ENCODE measurements at places on chromosomes 6 and 20.
A peak's percentile ranks its signal among the peaks of the same experiment; 100 is the strongest.

DNA sequence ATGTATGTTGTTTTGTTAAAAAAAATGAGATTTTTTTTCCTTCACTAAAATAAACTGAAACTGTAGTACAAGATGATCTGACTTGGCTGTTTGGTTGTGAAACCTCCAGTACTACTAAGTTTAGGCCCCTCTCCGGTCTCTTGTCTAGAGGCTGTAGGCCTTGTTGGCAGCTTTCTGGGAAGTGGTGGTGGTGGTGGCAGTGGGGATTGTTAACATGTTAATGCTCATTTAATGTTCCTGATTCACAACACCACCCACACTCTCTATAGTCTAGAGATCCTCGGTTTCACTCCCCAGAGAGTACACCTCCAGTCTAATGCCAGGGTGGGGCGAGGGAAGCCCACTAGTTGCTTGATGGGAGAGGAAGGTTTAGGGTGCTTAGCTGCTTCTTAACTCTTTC, 24.1 kb downstream of the STK4 start:
- no peak for DNase-seq

DNA sequence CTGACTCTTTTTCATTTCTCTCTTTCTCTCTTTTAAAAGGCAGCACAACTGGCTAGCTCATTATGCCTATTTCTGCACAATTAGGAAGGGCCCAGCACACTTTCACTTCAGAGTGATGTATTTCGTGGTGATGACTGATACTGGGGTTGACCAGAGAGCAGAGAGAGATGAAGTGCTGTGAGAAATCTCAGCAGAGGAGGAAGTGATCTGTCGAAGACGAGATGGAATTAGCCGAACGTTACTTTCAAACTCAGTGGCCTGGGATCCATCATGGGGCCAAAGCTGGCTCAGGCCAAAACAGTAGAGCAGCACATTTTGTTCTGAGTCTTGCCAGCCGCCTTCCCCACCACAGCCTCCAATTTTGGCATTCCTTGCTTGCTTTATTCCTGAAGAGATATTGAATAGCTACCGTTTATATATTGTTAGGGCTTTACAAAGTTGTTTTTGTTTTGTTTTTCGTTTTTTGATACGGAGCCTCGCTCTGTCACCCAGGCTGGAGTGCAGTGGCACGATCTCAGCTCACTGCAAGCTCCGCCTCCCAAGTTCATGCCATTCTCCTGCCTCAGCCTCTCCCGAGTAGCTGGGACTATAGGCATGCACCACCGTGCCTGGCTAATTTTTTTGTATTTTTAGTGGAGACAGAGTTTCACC, 213.2 kb upstream of the ECI2 start:
- DNase-seq, result no peak

- DNase-seq, result no peak
These were observed 937 bp downstream of the ZNF318 start for GRCh38 chr6:43368259-43369160.

- no peak for DNase-seq
These were observed 161.0 kb downstream of the TRMT11 start for GRCh38 chr6:126147291-126147815.

DNA sequence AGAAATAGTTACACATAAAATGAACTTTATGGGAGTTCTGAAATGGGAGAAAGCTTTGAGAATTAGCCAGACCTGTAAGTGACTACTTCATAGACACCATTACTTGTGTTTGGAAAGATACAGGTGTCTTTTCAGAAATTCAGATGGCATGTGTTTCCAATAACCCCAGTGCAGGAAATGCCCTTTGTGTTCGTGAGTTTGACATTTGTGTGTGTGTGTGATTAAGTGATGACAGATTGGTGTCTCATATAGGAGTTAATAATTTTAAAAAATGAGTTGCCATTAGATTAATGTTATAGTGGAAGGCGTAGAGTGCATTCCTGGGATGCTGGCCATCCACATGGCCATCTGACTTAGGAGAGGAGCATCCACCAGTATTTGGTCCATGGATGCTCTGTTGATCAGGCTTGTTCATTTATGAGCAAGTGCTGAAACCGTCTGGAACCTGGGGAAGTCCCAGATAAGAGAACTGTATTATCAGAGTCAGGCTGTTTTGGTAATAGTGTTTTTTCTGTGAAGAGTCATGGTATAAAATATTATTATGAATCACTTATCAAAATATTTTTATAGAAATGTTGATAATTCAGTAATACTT, 3.1 kb downstream of the STK4 start:
- DNase-seq, result no peak

DNA sequence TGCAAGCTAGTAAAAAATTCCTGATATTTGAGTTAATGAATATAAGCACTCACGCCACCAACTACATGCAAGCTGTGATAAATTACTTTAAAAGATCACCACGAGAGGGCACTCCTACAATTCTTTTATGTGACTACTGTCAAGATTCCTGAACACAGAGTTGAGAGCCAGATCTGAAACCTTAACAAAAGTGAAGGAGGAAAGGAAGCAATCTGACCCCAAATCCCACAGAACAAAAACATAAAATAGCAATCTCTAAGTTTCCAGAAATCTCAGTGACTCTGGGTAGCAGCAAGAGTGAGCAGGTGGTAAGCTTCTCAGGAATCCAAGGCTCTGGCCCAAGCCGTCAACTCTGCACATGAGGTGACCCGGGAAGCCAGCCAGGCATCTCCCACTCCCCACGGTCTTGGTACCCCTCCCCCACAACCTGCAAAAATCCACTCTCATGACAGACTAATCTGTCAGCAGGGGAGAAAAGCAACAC, 55.1 kb downstream of the STAU1 start:
- no peak for DNase-seq

DNA sequence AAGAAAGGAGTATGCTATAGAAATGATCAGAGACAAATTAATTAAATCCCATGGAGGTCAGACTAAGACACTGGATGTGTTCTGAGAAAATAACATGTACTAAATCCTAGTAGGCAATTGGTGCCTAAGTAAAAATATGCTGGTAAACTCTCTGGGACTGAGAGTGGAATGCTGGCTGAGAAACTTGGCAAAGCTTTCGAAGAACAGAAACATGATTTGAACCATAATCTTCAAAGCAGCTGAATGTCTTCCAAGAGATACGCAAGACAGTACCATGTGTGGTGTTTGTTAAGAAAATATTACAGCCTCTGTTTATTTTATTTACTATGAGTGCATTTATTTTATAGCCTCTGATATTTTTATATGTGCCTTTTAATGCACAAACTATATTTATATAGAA, 55.2 kb downstream of the EFHC1 start:
- DNase-seq, result no peak

GRCh38 chr6:150844371-150844770, 21.1 kb upstream of the MTHFD1L start:
- DNase-seq, result no peak

GRCh38 chr20:3067139-3068014, 4.0 kb upstream of the OXT start:
- no peak for DNase-seq

GRCh38 chr20:32943490-32944052, 60.7 kb downstream of the SUN5 start:
- no peak for DNase-seq

GRCh38 chr20:53829724-53830521, 236.3 kb upstream of the ZNF217 start:
- no peak for DNase-seq

GRCh38 chr20:41080866-41081265, 52.2 kb downstream of the TOP1 start:
- DNase-seq, result no peak

DNA sequence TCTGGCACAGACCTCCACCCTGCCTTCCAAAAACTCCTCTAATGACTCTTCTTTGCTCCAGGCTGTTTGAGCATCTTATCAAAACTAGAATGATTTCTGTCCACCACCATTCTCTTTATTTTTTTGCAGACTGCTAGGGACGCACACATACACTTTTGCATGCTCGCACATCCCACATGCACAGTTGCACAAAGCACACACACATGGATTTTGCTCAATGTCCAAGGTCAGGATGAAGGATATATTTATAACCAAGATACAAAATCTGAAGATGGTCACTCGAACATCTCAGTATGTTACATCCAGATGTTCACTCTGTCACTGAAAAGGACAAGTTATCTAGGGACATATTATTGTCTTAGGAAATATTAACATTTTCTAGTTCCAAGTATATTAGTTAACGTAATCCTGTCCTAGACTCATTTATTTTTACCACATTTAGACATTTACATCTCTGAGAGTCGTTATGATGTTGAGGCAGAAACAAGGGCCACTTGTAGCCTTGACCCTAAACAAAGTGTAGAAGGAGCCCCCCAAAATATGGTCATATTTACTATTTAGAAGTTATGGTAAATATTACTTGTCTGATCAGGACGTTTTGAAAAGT, 3.4 kb upstream of the SIM1 start:
- DNase-seq, result no peak

DNA sequence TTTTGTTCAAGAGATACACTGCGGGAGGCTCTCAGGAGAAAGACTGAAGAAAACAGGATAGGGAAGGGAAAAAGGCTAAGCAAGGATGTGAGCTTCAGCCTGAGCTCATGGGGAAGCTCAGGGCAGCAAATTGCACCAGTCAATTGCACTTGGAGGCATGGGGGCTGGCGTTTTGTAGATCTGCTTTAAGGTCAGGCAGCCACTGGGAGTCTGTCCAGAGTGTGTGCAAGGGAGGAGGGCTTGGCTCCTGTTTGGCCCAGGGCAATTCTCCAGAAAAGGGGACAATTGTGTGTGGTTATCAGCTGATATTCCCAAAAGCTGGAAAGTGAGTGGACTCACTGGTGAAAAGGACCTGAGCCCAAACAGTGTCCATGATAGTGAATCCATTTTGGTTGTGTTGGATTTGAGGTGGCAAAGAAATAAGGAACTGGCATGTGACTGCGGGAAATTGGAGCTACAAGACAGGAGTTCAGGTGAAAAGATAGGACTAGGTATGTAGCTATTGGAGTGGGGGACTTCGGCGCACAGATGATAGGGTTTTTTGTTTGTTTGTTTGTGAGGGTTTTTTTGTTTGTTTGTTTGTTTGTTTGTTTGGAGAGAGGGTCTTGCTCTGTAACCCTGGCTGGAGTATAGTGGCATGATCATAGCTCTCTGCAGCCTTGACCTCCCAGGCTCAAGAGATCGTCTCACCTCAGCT, 22.3 kb upstream of the IER3 start:
- no peak for DNase-seq

- DNase-seq, result no peak
These were observed 13.2 kb upstream of the PARD6B start for GRCh38 chr20:50717974-50718761.

DNA sequence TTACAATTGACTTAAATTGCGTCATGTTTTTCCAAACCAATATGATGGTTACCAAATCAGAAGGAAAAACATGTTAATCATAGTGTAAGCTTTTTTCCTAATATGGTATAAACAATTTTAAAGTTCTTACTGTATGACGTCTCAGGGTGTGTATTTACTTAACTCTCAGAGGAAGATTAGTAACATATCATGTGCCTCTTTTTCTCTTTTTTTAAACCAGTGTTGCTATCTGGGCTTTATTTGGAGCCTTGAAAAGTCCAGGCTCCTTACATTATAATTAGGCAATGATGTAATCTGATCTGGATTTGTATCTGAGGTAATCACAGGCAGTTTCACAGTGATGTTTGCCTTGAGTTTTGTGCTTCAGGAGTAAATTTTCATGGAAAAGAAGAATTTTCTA, 20.4 kb upstream of the RAB23 start:
- DNase-seq, result no peak

GRCh38 chr6:130354322-130354721, 11.5 kb upstream of the TMEM200A start:
- no peak for DNase-seq

DNA sequence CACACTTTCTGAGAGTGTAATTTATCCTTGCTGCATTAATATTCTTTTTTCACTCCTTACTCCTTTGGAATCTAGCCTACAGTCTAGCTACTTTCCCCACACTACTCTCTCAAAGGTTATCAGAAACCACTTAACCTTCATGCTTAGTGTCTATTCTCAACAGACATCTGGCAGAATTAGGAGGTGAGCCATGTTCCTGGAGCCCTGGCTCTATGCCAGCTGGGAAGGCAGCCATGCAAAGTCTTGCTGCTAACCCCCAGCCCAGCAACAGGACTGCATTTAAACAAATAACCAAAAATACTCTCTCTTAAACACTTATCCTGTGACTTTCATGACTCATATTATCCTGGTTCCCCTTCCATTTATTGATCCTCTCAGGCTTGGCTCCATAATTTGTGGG, 260.2 kb downstream of the BCKDHB start:
- DNase-seq, result no peak

DNA sequence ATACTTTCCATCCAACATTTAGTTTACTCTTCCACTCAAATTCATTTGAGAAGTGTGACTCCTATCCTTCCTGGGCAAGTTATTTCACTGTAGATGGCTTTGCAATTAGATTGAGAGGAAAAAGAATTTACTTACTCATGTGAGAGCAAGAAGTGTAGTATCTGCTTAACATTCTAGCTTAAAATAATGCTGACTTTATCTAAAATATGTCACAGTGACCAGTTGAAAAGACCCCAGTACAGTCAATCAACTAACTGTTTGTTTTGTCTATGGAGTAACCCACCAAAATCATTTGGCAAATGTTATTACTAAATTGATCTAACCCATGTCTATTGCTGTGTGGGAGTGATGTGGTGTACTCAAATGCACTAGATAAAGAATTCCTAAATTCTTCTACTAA, 8.9 kb upstream of the TCF21 start:
- DNase-seq, result no peak

- no peak for DNase-seq
These were observed 86.9 kb downstream of the SOBP start for GRCh38 chr6:107576852-107577251.

- DNase-seq, result no peak
These were observed 131.6 kb upstream of the TOP1 start for GRCh38 chr20:40896814-40897700.

- no peak for DNase-seq
These were observed 97.6 kb downstream of the FIG4 start for GRCh38 chr6:109788687-109789086.

GRCh38 chr20:22684072-22684762, 99.8 kb upstream of the FOXA2 start:
- DNase-seq, result peak; percentile 35

- no peak for DNase-seq
These were observed 20.2 kb downstream of the ZBTB46 start for GRCh38 chr20:63810730-63811490.

- DNase-seq, result no peak
These were observed 16.3 kb upstream of the SERPINB9 start for GRCh38 chr6:2919401-2919800.

- DNase-seq, result no peak
These were observed 15.8 kb upstream of the PTPN1 start for GRCh38 chr20:50494428-50494827.

GRCh38 chr6:119241111-119241465, 108.5 kb downstream of the MAN1A1 start:
- DNase-seq, result no peak

- DNase-seq, result no peak
These were observed 9.9 kb downstream of the CNPY3 start for GRCh38 chr6:42938987-42939809.
